HCT116 (cell line): ENCODE measurements at places on chromosomes 5 and 9.

DNA sequence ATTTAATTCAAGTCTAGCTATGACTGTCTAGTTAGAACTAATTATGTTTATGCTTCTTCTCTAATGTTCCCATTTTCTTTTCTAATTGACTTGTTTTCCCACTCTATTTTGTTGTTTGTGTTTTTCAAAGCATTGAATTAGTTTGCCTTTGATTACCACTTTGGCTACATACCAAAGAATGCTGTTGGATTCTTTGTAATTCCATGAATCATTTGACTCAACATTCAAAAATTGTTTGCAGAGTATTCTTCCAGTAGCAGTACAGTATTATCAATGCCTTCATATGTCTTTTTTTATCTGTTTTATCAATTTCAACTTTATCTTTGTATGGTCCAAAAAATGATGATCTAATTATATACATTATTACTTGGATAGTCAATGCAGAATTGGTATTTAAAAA is 288.7 kb downstream of the RFX3 start:
- DNase-seq = no peak

GRCh38 chr5:139651853-139652787 is 4.0 kb downstream of the CXXC5 start:
- DNase-seq = no peak

DNA sequence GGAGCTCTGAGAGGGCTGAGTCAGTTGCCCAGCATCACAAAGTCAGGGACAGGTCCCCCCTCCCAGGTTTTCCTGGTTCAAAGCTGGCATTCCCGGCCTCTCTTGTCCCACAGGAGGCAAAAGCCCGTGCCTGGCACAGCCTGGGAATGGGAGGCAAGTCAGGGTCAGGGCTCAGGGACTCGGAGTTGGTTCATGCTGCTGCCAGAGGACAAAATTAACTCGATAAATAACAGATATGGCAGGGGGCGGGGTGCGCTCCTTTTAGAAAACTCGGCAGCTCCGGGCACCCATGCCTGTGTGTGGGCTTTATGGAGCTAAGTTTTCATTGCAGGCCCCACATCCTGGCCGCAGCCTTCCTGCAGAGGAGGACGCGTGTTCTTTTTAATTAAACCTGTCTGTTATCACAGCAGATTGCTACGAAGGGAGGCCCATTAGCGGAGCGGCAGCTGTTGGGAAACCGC is 62.8 kb upstream of the LMX1B start:
- no peak for DNase-seq

DNA sequence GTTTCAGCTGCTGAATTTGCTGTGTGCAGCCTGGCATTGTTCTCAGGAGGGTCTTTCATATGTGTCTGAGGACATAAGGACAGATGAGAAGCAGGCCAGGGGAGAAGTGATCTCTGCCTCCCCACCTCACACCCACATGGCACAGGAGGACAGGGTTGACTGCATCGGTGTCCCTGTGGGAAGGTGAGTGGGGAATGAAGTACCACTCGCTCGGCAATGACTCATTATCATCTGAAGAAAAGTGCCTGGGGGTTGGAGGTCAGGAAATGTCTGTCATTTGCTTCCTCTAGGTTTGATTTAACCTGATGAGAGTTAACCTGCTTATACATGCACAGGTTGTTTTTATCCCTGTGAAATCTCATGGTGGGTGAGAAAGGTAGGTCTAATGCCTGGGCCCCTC is 195.0 kb downstream of the GADD45G start:
- no peak for DNase-seq

- DNase-seq = no peak
These were observed 201.5 kb downstream of the AUH start for GRCh38 chr9:91160181-91160580.

GRCh38 chr5:37771203-37771611 is 68.6 kb downstream of the GDNF start:
- DNase-seq = no peak

DNA sequence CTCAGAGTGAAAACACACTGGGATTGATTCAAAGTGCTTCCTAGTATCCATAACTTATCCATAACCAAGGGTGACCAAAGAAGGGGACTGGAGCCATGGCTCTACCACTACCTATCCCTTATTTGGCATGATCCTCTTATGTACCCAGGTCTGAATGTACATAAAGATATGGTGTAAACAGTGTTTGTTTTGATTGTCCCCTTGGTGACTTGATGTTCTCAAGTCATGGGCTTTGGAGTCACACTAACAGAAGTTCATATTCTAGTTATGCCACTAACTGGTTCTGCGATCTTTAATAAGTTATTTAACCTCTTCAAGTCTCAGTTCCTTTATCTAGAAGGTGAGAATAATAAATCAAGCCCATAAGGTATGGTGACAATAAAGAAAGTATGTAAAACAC is 283.4 kb upstream of the PTGER4 start:
- no peak for DNase-seq

GRCh38 chr5:115321309-115321708 is 24.9 kb upstream of the CCDC112 start:
- DNase-seq = no peak

GRCh38 chr9:90773617-90774016 is 28.0 kb upstream of the SYK start:
- DNase-seq = no peak

DNA sequence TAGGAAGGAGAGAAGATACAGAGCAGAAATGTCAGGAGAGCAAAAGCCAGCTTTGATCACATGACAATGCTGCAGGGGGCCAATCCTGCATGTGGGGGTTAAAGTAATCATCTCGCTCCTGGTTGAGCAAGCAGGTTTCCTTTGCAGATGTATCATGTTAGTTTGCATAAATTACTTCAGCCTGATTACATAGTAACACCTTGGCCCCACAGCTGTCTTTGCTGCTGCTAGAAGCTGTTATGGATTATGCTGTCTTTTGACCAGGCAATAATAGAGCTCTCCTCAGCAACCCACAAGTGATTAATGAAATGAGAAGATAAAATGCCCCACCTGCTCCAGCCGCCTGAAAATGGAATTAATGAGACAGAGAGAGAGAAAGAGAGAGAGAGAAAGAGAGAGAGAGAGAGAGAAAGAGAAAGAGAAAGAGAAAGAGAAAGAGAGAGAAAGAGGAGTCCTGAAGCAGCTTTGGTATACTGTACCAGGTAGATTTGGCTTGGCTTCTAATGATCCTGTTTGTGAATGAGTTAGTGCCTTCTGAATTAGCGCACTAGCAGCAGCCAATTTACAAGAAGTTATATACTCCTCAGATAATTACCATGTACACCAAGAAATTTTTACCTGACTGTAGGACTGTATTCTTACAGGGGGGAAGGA is 174.3 kb upstream of the RORB start:
- DNase-seq = no peak

DNA sequence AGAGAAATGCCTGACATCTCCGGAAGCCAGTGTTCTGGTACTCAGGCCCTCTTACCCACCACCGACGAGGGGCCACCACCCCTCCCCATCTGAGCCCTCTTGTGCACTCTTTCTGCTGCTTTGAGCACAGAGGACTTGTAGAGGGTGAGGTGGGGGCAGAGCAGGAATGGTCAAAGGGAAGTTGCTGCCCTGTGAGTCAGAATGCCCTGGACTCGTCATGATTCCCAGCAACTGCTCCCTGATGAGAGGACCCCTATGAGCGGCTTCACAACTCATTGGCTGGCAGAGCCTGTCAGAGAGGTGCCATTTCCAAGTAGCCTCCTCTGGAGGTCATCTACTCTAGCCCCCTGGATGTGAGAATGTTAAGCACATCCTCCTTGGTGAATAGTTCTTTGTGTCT is 845 bp downstream of the ECSCR start:
- DNase-seq = no peak

DNA sequence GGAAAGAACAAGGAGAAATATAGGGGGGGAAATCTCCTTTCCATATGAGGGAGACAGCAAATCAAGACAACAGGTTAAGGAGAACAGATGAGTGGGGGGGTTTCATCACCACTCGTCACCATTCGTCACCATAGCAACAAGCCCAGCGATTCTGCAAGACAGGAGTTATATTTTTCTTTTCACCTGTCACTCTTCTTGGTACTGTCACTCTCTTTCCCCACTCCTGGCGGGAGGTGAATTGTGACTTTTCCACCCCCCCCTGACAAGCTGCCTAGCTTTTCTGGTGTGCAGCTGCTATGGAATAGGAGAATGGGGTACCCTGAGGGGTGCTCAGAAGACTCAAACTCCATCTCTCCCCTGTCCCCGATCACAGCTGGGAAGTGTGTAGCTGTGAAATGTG is 239.9 kb downstream of the FAM114A2 start:
- no peak for DNase-seq

DNA sequence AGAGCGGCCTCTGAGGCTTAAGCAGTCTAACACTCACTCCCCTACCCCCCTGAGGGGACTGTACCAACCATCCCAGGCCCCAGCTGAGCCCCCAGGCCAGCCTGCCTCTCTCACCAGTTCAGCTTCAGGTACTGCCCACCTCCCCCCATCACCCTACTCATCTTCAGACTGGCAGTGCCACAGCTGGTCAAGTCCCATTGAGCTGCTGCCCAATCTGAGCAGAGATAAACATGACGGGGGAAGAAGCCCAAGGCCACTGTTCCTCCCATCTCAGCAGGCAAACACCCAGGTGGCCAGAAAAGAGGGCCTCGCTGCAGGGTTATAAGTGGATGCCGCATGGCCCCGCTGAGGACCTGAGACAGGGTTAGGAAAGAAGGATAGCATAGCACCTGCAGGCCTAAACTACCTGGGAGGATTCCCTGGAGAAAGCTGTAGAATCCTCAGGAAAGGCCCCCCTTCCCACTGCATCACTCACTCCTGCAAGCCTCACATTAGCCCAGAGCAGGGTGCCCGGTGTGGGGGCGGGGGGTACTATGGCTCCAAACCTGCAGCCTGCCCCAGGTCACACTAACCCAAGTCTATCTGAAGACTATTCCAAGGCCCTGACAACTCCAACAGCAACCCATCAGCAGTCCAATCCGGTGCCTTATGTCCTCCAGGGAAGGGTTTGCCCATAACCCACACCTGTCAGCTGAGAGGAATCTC is 3.6 kb downstream of the B4GALT1 start:
- no peak for DNase-seq

GRCh38 chr5:15222156-15222555 is 277.8 kb upstream of the FBXL7 start:
- no peak for DNase-seq

DNA sequence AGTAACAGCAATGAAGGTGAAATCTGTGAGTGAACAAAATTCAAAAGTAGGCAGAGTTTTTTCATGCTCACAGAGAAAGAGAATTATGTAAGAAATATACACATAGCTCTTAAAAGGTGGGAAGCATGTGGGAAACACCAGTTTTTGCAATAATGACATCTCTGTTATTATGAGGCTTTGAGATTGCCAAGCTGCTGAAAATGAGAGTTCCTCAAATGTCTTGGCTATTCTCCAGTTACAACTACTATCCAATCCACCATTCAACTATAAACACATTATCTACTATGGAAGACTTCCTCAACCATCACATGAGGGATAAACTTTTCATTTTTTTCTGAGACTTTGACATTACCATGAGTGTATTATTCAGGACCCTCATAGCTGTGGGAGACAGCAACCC is 420.8 kb upstream of the ACTBL2 start:
- DNase-seq = no peak

GRCh38 chr5:150621301-150621700 is 19.2 kb upstream of the SYNPO start:
- no peak for DNase-seq

DNA sequence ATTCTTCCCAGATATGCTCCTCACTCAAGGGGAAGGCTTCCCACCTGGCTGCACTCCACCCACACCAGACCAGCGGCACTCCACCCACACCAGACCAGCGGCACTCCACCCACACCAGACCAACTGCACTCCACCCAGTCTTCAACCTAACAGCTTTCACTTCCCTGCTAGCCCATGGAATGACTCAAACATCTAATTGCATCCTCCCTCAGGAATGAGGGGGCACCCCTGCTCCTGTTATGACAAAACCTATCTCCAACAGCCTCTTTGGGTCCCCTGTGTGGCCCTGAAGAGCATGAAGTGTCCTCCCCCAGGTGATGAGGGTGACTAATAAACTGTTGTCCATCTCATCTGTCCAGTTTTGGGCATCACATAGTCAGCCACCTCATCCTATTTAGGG is 556.6 kb upstream of the TUSC1 start:
- no peak for DNase-seq

- no peak for DNase-seq
These were observed 46.4 kb upstream of the CEP78 start for GRCh38 chr9:78189461-78189860.

GRCh38 chr9:34572628-34573027 is 16.9 kb downstream of the CNTFR start:
- no peak for DNase-seq

- DNase-seq = no peak
These were observed 42.5 kb upstream of the PHF2 start for GRCh38 chr9:93533863-93534262.

DNA sequence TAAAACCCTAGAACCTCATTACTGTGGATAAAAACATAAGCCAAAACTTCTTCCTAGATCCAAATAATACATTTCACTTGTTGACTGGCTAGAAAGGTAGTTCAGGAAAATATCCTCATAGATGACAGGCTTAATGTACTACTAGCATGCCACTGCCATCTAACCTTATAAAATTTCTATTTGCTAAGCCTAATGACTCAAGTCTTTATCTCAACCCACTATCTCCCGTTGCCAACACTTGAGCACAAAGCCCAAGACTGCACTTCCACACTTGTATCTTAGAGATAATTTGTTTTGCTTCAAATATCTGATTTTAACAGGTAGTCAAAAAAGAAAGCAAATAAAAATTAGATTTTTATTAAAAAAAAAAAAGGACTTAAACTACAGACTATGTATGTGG is 42.7 kb downstream of the FBXL17 start:
- DNase-seq = no peak

DNA sequence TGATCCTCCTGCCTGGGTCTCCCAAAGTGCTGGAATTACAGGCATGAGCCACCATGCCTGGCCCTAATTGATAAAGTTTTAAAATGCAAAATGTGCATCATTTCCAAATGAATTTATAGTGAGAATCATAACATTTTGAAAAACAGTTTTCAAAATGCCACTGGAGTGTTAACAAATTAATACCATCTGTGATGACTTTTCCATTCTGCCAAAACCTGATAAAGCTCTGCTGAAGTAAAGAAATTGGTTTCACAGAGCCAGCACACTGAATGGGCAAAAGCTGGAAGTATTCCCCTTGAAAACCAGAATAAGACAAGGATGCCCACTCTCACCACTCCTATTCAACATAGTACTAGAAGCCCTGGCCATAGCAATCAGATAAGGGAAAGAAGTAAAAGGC is 89.6 kb downstream of the MUSK start:
- DNase-seq = no peak

- no peak for DNase-seq
These were observed 389.0 kb upstream of the GRIA1 start for GRCh38 chr5:153101235-153102180.

DNA sequence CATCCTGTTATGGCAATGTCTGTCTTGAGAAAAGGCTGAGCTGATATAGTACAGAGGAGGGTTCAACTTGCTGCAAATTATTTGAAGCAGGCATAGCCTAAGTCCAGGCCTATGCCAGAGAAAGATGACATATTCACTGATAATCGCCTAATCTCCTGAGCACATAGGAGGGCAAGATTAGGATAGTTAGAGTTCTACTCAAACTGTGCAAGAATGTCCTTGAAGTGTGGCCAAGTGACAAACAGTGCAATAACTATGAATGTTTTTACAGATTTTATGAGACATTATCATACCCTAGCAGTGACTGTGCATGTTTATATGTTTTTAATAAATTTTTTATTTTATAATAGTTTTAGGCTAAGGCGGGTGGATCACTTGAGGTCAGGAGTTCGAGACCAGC is 96.2 kb downstream of the TSSK1B start:
- DNase-seq = no peak

GRCh38 chr9:95642189-95642588 is 125.4 kb upstream of the PTCH1 start:
- no peak for DNase-seq
